Natural killer cell (primary cell): ENCODE measurements at places on chromosomes 1 and 21.

GRCh38 chr1:15628003-15628402 lies 10.7 kb downstream of the DDI2 start:
- DNase-seq, result no peak

DNA sequence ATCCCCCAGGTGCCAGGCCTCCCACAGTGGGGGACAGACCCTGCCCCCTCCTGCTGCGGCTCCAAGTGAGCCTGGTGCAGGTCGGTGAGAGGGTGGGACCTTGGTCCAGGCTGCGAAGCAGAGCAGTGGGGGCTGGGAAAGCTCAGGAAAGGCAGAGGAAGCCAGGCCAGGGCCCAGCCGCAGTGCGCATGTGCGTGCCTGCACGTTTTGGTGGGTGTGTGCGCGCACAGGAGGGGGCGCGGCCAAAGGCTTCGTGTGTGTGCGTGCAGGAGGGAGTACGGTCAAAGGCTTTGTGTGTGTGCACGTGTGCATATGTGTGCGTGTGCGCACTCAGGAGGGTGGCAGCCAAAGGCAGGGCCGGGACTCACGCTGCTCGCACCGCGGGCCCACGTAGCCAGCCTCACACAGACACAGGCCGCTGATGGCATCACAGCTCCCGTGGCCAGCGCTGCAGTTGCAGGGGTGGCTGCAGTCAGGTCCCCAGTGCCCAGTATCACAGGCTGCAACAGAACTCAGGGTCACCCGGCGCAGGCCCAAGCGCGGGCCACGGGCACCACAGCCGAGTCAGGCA lies 45.9 kb downstream of the ARHGEF16 start:
- DNase-seq, result no peak

- no peak for DNase-seq
Observed at GRCh38 chr1:41612953-41613352, 128.5 kb upstream of the EDN2 start.

DNA sequence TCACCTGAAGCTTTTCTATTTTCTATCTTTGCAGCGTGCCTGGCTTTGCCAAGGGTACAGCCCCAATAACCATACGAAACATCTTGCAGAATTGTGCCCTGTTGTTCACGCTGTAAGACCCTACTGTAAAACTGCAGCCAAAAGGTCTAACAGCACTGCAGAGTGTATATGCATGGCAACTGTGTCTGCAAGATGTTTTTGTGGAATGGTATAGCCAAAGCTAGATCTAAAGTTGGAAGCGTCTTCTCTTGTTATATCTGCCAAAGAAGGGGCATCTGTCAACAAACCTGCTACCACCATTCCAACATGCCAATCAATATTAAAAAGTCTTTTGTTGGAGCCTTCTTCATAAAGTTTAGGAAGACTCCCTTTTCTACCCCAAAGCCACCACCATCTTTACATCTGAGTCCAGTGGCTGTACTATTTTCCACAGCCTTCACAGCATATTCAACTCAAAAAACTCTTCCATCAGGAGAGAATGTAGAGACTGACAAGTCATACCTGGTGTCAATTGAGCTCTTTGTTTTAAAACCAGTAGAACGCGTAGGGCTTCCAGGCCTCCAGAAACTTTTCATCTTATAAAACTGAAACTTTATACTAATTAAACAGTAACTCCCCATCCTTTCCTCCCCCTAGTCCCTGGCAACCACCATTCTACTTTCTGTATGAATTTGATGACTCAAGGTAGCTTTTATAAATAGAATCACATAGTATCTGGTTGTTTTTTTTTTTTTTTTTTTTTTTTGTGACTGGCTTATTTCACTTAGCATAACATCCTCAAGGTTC lies 40.0 kb downstream of the ZSCAN20 start:
- no peak for DNase-seq

GRCh38 chr1:28855469-28855951 lies 43.5 kb downstream of the OPRD1 start:
- no peak for DNase-seq

DNA sequence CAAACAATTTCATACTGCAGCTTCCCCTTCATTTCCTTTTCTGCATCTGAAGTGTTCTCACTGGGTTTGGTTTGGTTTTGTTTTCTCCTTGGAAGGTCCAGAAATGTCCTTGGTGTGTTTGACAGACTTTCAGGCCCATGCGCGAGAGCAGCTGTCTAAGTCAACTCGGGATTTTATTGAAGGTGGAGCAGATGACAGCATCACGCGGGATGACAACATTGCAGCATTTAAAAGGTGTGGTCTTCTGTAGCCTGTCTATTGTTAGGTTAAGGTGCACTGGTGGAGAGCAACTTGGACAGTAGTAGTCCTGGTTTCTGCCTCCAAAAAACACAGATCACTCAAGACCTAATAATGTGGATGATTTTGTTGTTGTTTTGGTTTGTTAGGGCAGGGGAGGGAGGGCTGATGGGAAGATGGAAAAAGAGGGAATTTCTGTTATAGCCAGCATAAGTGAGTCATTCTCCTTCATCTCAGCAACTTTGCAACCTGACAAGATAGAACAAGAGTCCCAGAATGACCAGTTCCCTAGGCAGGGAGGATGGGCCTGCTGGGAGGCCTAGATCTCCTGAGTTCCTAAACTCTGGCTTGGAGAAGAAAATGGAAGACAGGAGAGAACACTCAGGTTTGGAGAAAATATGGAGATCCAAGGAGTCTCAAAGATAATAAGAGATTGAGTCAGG lies 12.5 kb downstream of the HAO2 start:
- no peak for DNase-seq

GRCh38 chr1:117113199-117113598 lies 8.3 kb downstream of the TRIM45 start:
- no peak for DNase-seq

DNA sequence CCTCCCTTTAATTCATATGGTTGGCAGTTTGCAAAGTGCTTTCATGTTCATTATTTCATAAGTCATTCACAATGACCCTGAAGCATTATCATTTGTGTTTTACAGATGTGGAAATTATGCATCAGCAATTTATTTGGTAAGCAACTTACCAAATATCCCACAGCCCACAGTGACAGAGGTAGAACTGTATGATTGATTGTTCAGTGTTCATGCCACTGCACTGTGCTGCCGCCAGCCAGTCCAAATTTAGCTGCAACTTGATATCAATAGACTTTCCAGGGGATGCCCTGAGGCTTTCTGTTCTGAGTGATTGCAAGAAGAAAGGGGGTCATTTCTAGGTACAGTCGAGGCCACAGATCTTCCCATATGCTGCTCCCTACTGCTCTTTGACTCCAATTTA lies 380.3 kb downstream of the PLPP3 start:
- no peak for DNase-seq

DNA sequence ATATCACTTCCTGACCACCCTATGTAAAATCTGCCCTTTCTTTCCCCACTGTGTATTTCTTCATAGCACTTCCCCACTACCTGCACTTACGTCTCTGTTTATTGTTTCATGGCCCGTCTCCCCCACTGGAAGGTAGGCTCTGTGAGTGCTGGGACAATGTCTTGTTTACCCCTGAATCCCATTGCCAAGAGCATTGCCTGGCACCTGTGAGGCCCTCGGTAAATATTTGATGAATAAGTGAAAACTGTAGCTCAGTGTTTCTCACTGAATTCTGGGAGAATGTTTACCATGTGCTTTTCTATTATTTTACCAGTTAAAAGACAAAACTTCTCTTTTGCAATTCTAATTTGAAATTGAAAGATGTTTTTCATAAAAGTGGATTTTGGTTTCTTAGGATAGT lies 11.8 kb downstream of the NFASC start:
- no peak for DNase-seq

DNA sequence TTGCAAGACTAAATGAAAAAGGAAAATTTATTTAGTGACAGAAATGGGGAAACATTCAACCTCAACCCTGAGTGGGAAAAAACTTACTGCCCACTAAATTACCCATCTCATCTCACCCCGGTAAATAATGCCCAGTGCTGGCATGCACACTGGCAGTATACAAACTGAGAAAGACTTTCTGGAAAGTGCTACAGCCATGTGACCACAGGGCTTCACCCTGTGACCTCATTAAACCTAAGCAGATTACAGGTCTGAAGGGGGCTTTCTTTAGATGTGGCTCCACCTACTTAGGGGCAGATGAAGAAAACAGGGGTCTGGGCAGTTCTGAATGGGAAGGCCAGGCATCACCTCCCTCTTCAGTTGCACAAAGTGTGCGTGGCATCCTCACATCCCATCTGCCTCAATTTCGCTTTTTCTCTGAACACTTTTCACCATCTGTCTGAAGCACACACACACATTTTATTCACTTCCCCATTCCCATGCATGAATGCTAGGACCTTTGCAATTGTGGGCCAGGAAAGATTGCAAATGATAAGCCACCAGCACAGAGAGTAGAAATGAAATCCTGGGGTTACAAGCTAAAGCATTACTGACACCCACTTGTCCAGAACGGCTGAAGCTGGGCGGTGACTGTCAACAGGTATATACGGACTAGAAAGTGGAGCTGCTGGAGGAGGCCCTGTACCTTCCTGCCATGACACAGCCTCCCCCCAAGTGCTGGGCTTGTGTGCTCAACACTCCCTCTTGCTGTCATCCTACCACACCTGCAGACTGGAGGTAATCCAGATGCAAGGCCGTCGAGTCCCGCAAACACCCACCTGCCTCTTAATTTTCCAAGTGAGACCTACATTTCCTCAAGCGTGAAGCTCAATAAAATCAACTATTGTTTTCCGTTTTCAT lies 2.7 kb downstream of the NADK start:
- no peak for DNase-seq

- DNase-seq, result no peak
Observed at GRCh38 chr1:225995919-225996864, 3.0 kb downstream of the SDE2 start.

DNA sequence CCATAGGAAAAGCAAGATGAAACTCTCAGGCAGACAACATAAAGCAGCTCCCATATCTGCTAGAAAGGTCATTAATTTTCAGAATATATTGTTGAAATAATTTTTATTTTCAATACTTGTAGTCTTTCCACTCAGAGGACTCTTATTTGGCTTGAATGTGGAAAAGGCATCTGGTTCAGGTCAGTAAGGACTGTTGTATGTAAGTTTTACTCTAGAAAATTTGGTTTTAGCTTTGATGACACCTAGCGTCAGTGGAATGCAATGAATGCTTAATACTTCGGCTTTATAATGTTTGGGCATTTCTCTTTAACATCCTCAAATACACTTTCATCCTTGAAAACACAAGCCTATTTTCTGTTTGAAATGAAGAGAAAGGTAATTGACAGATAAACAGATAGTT lies 63.3 kb downstream of the LRRC40 start:
- no peak for DNase-seq

DNA sequence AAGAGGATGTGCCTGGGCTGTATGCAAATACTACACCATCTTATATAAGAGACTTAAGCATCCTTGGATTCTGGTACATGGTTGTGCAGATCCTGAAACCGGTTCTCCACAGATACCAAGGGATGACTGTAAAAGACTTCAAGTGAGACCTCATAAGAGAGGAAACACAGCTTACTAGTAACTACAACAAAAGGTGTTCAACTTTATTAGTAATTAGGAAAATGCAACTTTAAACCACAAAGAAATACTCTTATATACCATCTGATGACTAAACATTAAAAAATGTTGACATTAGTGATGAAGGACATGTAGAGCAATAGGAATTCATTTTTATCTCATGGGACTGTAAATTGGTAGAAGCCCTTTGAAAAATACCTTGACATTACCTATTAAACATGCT lies 102.7 kb downstream of the RASAL2 start:
- DNase-seq, result no peak

DNA sequence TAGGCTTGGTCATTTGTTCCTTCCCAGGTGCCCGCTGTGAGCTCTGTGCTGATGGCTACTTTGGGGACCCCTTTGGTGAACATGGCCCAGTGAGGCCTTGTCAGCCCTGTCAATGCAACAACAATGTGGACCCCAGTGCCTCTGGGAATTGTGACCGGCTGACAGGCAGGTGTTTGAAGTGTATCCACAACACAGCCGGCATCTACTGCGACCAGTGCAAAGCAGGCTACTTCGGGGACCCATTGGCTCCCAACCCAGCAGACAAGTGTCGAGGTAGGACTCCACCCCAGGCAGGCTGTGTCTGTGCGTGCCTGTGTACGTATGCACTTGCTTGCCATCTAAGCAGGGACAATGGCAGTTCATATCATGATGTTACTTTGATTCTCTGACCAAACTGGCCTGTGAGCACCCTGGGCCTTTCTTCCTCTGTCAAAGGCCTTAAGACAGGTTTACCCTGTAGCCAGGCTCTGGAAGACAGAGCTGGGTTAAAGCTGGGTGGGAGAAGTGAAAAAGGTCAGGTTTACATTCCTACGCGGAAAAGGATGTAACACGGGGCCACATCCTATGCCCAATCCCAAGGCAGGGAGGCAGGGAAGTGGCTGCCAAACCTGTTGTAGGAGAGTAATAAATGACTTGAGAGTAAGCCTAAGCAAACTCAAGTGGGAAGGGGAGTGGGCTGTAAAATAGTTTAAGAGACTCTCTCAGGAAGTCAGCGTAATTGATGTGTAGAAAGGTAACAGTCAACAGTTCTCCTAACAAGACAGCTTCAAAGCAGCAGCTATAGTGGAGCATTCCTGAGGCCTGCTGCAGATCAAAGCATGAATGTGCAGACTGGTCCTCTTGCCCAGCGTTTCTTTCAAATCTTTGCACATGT lies 42.5 kb downstream of the LAMC2 start:
- no peak for DNase-seq

GRCh38 chr1:152951711-152952110 lies 4.7 kb downstream of the SPRR5 start:
- DNase-seq, result no peak

DNA sequence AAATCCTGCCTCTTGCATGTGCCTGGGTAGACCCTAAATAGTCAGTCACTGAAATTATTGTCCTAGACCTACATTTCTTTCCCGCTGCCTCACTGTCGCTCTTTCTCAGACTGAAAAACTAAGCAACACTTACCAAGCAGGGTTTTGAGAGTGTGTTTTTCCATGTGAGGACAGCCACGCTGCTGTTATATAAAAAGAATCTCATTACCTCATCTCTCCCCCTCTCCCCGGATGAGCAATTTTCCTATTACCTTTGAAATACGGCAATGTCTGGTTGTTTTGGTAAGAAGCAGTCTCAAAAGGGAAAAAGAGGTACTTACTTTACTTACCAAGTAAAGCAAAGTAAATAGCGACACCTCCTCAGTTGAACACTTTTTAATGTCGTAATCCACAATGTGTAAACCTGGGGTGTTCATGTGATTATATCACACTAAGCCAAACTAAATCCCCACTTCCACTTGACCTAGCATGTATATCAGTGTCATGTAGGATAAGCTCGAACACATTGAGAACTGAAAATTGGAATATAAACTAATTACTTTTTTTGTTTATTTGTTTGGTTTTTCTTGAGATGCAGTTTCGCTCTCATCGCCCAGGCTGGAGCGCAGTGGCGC lies 12.2 kb upstream of the VN1R5 start:
- DNase-seq, result no peak

DNA sequence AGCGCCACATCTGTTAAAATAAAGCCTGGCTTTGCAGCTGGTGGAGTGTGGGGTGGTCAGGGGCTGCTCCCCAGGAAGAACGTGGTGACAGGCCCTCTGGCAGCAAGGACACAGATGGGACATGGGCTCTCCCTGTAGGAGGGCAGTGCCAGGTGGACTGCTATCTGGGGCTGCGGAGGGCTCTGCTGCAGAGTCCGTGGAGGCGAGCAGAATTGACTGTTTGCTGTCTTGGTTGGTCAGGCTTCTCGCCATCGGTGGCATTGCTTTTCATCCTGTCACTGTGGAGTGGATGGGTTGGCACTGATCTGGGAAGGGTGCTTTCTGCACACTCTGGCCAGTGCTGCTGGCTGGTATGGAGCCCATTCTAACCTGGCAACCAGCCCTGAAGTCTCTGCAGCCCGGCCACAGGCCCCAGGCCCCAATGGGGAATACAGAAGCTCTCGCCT lies 103.0 kb downstream of the LAMC2 start:
- DNase-seq, result no peak
